ENCODE measurements at places on chromosomes 3 and 15. TPM values are rescaled to one million over a fixed set of nuclear protein-coding genes. Genes with fewer than 3 reads are reported as not detected.

DNA sequence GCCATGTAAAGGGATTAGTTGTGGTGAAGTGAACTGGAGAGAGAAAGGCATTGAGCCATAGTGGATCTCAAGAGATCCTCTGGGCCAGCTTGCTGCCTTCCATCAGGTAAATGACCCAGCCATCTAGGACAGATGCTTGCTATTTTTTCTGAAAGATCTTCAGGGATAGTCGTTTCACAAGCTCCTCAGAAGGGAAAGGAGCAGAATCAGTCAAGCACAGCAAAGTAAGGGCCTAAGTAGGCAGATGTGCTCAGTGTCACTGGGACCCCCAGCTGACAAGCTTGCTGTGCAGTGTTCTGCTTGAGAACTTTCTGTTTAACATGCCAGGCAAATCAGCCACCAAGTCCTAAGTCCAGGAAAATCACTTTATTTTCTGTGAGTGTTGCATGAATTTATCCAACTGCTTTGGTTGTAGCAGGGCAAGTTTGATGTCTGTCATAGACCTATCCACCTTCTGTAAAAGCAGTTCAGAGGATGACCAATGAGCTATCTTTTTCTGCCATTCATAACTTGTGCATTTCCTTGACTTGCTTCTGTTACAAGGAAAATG, 319.8 kb downstream of the IL5RA start:
- H3K36me3 ChIP-seq = no peaks in the 10 kb centered on the region
- H3K4me1 ChIP-seq = no peaks in the 10 kb centered on the region
- no peak overlapping the region for H3K4me3 ChIP-seq
- H3K27me3 ChIP-seq = no peaks in the 10 kb centered on the region

DNA sequence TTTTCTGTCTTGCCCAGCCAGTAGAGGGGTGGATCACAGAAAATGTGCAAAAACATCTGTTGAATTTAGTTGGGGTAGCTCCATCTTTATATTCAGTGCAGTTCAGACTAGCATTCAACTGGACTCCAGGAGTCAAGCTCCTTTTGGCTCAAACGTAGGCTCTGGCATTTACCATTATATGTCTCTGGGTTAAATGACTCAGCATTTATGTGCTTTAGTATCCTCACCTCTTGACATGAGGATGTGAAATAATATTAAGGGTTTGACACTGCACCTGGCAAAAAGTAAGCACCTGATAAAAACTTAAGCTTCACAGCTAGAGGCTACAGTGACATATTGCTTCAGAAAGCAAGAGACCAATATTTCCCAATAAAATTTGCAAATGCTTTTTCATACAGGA, 14.8 kb downstream of the PRC1 start:
- peaks cover 17% of the 10 kb centered on the region for H3K36me3 ChIP-seq
- H3K4me1 ChIP-seq = no peaks in the 10 kb centered on the region
- no peak overlapping the region for H3K4me3 ChIP-seq
- H3K27ac ChIP-seq = no peak overlapping the region

DNA sequence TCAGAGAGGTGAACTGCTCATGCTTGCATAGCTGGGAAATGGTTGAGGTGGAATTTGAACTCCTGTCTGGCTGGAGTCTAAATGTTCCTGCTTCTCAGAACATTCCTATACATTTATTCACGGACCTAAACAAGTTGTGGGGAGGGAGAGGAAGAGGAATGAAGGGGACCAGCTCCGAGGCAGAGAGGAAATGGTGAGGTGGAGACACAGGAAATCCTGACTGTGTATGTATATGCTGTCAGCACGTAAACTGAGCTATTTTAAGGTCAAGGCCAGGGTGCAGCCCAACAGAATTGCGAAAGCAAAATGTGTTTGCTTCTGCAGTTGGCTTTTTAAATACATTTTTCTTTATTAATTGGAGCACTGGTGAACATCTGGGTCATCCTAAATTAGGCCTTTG, 74.1 kb upstream of the POMGNT2 start:
- no peaks in the 10 kb centered on the region for H3K27me3 ChIP-seq
- H3K27ac ChIP-seq = no peak overlapping the region
- H3K36me3 ChIP-seq = no peaks in the 10 kb centered on the region
- peaks cover 20% of the 10 kb centered on the region for H3K4me1 ChIP-seq

DNA sequence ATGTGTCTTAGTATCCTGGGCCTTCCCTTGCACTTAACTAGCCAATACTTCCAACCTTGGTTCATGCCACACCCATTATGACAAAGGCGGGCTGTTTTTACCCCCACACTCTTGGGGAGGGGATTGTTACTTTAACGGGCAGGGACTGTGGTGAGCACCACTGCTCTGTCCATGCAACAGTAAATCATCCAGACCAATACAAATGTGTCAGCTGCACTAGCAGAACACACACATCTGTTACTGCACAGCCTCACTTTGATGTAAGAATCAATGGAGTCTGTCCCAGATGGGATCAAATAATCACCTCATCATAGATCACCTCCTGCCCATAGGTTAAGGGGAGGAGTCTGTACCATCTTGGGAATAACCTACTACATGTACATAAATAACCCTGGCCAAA, 58.1 kb downstream of the NPAP1 start:
- H3K4me3 ChIP-seq = no peak overlapping the region
- no peaks in the 10 kb centered on the region for H3K27me3 ChIP-seq
- no peaks in the 10 kb centered on the region for H3K4me1 ChIP-seq
- H3K27ac ChIP-seq = no peak overlapping the region
- no peak for DNase-seq

- H3K27ac ChIP-seq = no peak overlapping the region
- no peak overlapping the region for H3K4me3 ChIP-seq
- H3K36me3 ChIP-seq = no peaks in the 10 kb centered on the region
- H3K4me1 ChIP-seq = no peaks in the 10 kb centered on the region
Measured at GRCh38 chr3:76841747-76842146, 198.2 kb upstream of the ROBO2 start.

DNA sequence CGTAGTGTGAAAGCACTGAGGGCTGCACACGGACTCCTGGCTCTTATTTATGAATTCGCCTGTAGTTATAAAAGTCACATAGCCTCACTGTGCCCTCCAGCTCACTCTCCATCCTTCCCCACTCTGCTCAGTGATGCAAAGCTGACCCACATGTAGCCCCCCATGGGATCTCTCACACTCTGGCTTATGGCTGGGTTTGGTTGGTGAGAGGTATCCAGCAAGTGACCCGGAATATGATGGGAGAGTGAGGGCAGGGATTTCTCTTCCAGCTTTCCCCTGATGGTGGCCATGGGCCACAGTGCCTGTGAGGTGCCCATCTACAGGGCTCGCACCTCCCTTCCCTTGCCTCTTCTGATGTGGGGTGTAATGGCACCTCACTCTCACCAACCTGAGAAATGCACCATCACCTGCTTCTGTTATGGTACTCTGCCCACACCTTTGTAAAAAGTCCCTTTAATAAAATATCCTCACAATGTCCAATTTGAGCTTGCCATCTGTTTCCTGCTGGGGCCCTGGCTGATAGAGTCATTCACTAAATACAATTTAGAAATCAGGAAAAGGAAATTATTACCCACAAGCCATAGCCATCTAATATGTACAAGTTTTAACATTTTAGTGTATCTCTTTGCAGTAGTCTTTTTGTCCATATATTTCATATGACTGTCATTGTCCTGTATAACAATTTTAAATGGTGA, 93.6 kb downstream of the SCN11A start:
- no peaks in the 10 kb centered on the region for H3K4me1 ChIP-seq
- H3K27ac ChIP-seq = no peak overlapping the region
- H3K36me3 ChIP-seq = no peaks in the 10 kb centered on the region
- peak; percentile 64 for DNase-seq
- H3K27me3 ChIP-seq = no peaks in the 10 kb centered on the region

GRCh38 chr15:81303244-81304225, 20.4 kb downstream of the STARD5 start:
- H3K27me3 ChIP-seq = no peaks in the 10 kb centered on the region
- H3K4me3 ChIP-seq = no peak overlapping the region
- H3K27ac ChIP-seq = peak overlapping the region; percentile 17
- peaks cover 16% of the 10 kb centered on the region for H3K4me1 ChIP-seq
- no peak for DNase-seq

DNA sequence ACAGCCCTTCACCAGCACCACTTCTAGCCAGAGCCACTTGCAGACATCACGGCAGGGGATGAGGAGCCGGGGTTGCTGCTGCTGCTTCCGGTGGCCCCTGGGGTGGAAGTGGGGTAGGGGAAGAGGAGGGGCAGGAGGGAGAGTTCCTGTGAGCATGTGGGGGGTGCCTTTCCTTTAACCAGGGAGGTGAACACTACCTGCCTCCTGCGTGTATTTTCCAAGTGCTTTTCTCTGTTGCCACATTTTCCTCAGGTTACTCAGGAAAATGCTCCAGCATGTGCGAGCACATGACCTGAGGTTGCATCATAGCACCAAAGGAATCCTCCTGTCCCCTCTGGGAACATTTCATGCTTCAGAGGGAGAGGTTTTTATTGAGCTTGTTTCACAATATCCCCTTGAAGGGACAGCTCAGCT, 12.2 kb upstream of the SACM1L start:
- H3K36me3 ChIP-seq = peaks cover 45% of the 10 kb centered on the region
- peak overlapping the region; percentile 62 for H3K27ac ChIP-seq
- DNase-seq = no peak

The MEIS2 gene
- total RNA-seq = 60.2 TPM

The CD86 gene
- total RNA-seq = 3.9 TPM

The TUSC7 gene
- not detected for total RNA-seq
